ENCODE measurements at places on chromosomes 2 and 18. TPM values are rescaled to one million over a fixed set of nuclear protein-coding genes. Genes with fewer than 3 reads are reported as not detected.

GRCh38 chr2:10787176-10787968 is 25.2 kb downstream of the PDIA6 start:
- no peaks in the 10 kb centered on the region for H3K27me3 ChIP-seq
- no peak overlapping the region for H3K27ac ChIP-seq
- peaks cover 96% of the 10 kb centered on the region for H3K36me3 ChIP-seq
- no peak for DNase-seq
- H3K4me1 ChIP-seq: peaks cover 6% of the 10 kb centered on the region

DNA sequence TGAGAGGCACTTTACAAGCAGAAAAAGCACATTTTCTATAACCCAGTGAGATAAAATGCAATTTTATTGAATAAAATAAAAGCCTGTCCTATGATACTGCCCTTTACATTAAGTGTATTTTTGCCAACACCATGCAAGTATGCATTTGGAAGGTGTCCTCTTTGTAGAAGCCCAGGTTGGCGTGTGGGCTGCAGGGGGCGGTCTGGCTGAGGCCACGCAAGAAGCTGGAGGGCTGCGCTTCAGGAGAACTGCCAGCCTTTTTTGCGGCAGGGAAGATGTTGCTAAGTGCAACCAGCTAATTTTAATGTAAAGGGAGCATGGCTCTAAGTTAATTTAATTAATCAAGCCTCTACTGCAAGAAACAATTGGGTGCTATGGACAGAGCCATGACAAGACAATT is 562.8 kb upstream of the SALL3 start:
- H3K4me1 ChIP-seq: no peaks in the 10 kb centered on the region
- H3K36me3 ChIP-seq: no peaks in the 10 kb centered on the region
- H3K27ac ChIP-seq: no peak overlapping the region
- DNase-seq: no peak
- H3K27me3 ChIP-seq: no peaks in the 10 kb centered on the region

DNA sequence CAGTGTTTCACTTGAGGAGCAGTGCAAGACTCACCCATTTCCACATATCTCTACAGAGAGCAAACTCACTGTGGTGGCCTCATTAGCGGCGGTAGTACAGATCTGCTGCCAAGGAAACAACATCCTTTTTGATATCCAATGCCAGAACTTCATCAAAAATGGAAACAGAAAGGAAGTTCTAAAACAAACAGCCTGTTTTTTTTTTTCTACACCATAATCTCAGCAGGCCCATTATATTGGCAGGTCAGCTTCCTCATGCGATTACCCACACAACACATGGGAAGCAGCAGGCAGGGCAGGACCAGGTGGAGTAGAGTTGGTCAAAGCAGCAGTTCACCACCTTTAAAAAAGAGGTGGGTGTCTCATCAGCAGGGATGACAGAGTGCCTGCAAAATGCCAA is 678.9 kb upstream of the CELF4 start:
- H3K27ac ChIP-seq: no peak overlapping the region
- H3K27me3 ChIP-seq: no peaks in the 10 kb centered on the region
- no peak for DNase-seq
- H3K4me3 ChIP-seq: no peak overlapping the region
- H3K36me3 ChIP-seq: no peaks in the 10 kb centered on the region

- H3K36me3 ChIP-seq: no peaks in the 10 kb centered on the region
- DNase-seq: no peak
- H3K4me3 ChIP-seq: no peak overlapping the region
- H3K4me1 ChIP-seq: no peaks in the 10 kb centered on the region
Observed at GRCh38 chr2:83742117-83742782, 716.8 kb downstream of the SUCLG1 start.

GRCh38 chr2:46211461-46211860 is 85.7 kb upstream of the EPAS1 start:
- no peaks in the 10 kb centered on the region for H3K4me1 ChIP-seq
- no peak overlapping the region for H3K4me3 ChIP-seq
- no peak for DNase-seq
- no peak overlapping the region for H3K27ac ChIP-seq
- no peaks in the 10 kb centered on the region for H3K27me3 ChIP-seq

GRCh38 chr2:84805250-84805958 is 75.5 kb downstream of the TRABD2A start:
- DNase-seq: peak; percentile 19
- peaks cover 46% of the 10 kb centered on the region for H3K4me1 ChIP-seq
- H3K27ac ChIP-seq: peak overlapping the region; percentile 91
- no peaks in the 10 kb centered on the region for H3K27me3 ChIP-seq

GRCh38 chr18:9103376-9103873 is 926 bp downstream of the NDUFV2 start:
- no peaks in the 10 kb centered on the region for H3K27me3 ChIP-seq
- H3K36me3 ChIP-seq: peaks cover 29% of the 10 kb centered on the region
- H3K4me3 ChIP-seq: peak overlapping the region; percentile 66
- H3K27ac ChIP-seq: peak overlapping the region; percentile 68

DNA sequence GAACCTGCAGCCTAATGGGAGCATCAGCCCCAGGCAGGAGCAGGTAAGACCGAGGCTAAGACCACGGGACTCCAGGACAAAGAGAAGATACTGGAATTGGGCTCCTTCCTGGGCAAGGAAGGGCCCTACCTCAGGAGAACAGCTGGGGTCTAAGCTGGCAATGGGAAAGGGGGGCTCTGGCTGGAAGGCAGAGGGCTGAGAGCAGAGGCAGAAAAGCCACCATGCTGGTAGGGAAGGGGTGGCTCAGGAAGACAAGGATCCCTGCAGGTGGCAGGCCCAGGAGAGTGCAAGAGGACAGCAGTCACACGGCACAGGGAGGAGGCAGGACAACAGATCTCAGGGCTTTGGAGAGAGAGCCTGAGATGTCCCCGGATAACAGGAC is 203.5 kb downstream of the NDUFA10 start:
- H3K36me3 ChIP-seq: no peaks in the 10 kb centered on the region
- H3K27ac ChIP-seq: no peak overlapping the region
- peaks cover 9% of the 10 kb centered on the region for H3K27me3 ChIP-seq
- no peak overlapping the region for H3K4me3 ChIP-seq
- no peak for DNase-seq

AKAIN1 gene
- not detected for total RNA-seq

SPP2 gene
- not detected for total RNA-seq

Data from SJSA1 (cell line).